Heart right ventricle (tissue), 16 donors: ENCODE measurements at places on chromosomes 1 and 21. TPM values are rescaled to one million over a fixed set of nuclear protein-coding genes. Genes with fewer than 3 reads are reported as not detected.

C2CD4D gene
- total RNA-seq = not detected

LAMC2 gene
- total RNA-seq = 0.53 TPM

GPR25 gene
- total RNA-seq = not detected

OLIG2 gene
- not detected for total RNA-seq

HSD3B2 gene
- total RNA-seq = not detected

GRCh38 chr1:155931332-155932038 is 2.7 kb downstream of the KHDC4 start:
- DNase-seq = no peak

DNA sequence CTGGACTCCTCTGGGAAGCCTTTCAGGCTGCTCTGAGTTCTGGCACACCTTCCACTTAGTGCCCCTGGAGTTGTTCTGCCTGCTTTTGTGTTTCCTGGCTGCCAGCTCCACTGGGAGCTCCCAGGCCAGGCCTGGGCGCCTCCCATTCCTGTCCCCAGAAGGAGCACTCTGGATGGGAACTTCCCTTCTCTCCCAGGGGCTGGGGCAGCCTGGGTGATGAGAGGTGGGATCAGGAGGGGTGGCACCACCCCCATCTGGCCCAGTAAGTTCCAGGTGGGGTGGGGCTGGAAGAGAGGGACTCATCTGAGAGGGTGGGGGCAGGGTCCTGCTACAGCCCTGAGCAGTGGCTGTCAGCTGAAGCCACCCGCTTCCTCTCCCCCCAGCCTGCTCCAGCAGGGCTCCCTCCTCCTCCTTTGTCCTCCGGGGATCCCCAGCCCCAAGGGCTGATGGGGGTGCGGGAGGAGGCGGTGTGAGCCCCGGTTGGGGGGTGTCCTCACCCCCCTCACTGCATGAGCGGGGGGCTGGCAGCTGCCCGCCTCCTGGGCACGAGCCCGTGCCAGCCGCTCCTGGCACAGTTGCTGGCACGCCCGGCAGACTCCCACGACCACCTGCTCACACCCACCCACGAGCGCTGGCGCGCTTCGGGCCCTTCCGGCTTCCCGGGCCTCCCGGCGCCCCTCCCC is 4.7 kb downstream of the FOXO6 start:
- no peak for DNase-seq

DNA sequence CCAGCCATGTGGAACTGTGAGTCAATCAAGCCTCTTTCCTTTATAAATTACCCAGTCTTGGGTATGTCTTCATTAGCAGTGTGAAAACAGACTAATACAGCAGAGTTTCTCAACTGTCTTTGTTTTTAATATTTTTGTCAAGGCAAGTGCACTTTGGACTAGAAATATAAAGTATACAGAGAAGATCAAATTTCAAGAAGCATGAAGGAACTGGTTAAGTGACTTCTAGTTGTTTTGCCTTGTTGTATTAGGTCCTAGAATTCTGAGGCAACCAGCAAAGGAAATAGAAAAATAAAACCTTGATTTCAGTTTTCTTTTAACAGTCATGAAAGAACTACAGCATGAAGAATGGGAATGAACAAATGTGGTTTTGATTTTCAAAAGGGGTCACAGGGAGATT is 131.1 kb upstream of the PTGFR start:
- no peak for DNase-seq

- no peak for DNase-seq
These were observed 247.9 kb downstream of the GRIK3 start for GRCh38 chr1:36786425-36786824.

GRCh38 chr1:165858364-165858823 is 31.0 kb downstream of the UCK2 start:
- no peak for DNase-seq

GRCh38 chr1:3172431-3173380 is 103.7 kb downstream of the PRDM16 start:
- DNase-seq = no peak

DNA sequence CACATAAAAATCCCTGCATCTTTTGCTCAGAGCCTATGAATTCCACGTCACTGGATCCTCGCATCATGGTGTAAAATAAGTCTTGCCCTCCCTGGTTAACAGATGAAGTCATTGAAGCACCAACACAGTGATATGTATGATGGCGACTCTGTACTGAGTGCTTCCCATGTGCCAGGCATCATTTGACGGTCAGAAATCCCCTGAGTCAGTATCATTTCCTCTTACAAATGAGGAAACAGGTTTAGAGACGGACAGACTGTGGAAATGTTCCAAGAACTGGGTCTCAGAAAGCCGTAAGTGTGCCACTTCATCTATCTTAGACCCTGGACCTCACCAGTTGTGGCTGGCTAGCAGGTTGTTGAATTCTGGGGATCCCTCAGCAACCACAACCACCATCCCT is 5.1 kb upstream of the OLFML2B start:
- no peak for DNase-seq
